ENCODE measurements at places on chromosomes 11 and 22.

DNA sequence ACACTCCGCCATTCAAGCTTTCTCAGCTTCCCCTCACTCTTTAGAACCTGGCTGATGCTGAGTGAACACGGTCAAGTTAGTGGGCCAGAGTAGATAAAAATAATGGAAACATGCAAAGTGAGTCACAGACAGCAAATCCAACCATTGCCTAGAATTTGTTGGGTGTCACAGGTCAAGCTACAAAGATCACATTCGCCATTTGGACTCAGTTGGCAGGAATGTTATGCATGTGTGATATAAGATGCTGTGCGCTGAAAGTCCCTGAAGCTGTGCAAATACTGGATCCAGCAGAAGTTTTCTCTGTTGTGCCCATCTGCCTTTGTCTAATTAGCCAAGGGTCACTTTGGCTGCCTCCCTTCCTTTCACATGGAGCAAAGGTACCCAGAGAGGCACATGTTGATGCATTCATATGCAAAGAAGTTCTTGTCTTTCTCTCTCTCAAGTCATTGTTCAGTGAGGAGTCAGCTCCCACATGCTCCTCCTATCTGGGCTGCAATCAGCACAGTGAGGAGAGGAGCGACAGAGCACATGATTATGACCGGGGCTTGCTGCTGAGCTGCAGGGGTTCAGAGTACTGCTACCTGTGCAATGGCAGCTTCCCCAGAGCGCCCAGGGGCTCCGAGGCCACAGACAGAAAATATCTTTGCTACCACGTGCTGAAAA is 39.7 kb downstream of the FLI1 start:
- DNase-seq = peak; percentile 17

DNA sequence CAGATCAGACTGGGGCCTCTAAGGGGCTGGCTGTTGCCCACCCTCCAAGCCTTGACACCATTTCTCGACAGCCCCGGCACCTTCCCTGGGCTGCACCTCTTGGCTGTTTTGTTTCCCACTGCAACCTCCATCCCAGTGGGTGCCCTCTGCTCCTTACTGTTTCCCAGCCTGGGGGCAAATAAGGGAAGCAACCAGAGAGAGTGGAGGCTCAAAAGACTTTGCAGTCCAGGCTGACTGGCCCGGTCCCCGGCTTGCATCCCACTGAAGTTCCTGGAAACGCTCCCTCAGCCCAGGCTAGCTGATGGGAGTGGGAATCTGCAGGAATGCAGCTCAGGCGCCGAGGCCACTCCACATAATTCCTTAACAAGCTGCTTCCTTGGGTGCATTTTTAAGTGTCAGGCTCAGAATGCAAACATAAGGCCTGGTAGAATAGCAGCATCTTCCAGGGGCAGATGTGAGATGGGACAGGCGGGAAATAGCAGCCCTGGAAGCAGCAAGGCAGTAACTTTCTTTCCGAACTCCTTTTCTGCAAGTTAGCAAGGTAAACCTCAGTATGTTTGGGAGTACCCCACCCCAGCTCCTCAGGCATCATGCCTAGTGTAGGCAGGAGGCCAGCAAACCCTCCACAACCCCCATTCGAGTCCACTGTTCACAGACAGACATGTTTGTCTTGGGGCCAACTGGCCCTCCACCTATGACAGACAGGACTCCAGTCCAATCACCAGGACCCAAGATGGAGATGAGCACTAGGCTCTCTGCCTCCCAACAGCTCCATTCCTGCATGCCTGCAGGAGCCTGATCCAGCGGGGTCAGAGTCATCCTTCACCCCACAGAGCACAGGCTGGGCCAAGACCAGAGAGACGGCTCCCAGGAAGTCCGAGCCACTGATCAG is 39.3 kb downstream of the RPL27A start:
- DNase-seq = peak; percentile 78

DNA sequence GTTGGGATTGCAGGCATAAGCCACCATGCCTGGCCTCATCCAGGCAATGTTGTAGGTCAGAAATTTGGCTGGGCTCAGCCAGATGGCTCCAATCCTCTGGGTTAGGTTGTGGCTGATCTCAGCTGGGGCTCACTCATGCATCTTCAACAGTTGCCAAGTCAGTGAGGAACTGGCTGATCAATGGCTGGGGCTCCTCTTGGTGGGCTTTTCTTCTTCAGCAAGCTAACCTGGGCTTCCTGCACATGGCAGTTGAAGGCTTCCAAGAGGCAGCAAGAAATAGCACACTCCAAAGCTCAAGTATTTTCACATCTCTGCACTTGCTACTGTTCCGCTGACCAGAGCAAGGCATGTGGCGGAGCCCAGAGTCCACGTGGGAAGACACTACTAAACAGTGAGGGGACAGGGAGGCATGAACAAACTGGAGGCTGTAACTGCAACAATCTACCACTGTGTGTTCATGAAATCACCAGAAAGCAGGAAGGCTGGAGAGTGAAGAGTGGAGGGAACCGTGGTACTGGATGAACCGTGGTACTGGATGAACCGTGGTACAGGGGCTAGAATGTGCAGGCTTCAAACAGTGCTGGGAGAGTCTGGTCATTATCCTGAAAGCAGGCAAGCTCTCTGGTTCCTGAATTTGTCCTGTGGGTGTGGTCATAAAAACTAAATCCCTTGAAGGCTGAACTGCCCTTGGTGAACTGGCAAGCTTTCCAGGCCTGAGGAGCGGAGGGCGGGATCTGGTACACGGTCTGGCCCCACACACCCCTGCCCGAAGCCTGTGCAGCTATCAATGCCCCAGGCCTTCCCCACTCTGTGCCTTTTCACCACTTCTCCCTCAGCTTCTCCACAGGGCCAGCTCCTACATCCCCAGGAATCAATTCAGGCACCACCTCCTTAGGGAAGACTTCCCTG is 20.2 kb downstream of the CHST1 start:
- DNase-seq = no peak

DNA sequence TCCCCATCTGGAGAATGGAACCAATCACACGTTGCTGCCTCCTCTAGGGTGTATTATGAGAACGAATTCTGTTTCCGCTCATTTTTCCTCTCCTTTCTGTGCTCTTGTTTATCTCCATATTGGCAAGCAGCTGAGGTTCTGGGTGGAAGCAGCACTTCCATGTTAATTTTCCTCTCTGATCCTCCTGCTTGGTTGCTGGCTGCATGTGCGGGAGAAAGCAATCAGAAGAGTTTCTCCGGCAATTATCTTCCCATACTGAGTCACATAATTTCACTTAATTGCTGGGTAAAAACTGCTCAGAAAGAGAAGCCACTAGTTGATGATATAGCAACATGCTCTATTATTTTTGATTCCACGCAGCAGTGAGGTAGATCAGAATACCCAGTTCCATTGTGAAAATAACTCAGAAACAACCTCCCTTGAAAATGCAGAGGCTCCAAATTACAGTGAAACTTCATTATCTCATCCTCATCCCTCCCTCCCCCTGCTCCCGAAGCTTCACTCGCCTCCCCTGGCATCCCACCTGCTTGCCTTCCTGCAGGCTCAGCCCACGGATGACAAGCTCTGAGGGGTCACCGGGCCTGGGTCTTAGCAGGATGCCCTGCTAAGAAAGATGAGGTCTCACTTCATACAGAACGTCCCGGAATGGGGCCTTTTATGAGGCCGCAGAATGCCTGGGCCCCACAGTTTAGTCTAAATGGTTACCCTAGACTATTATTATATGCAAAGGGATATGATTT is 20.4 kb downstream of the FXYD6 start:
- DNase-seq = no peak

DNA sequence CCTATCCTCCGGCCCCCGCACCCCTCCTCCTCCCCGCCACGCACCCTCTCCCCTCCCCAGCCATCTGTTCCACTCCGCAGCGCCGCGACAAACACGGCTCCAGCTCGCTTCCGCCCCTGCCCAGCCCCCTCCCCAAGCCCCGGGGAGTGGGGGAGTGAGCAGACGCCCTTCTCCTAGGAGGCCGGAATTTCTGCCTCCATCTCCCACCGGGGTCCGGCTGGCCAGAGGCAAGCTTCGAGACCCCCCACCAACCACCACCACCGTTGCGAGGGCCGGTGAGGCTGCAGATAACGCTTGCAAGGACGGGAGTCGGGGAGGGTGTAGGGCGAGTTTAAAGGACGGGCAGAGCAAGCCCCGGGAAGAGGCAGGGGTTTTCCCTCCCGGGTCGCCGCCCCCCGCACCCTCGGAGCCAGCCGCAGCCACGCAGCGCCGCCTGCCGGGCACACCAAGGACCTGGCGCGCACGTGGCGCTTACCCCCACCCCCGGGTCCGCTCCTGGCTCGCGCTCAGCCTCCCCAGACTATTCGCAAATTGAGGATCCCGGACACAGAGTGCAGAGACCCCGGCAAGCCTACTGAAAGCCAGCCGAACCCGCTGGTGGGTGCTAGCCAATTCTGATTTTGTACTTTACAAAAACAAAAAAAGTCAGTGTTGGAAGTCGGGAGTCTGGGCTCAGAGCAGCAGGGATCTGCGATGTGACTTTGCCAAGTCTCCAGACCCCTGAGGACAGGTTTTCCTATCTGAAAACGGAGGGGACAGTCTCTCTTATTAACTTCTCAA is 22.6 kb downstream of the RTN4RL2 start:
- peak; percentile 32 for DNase-seq

DNA sequence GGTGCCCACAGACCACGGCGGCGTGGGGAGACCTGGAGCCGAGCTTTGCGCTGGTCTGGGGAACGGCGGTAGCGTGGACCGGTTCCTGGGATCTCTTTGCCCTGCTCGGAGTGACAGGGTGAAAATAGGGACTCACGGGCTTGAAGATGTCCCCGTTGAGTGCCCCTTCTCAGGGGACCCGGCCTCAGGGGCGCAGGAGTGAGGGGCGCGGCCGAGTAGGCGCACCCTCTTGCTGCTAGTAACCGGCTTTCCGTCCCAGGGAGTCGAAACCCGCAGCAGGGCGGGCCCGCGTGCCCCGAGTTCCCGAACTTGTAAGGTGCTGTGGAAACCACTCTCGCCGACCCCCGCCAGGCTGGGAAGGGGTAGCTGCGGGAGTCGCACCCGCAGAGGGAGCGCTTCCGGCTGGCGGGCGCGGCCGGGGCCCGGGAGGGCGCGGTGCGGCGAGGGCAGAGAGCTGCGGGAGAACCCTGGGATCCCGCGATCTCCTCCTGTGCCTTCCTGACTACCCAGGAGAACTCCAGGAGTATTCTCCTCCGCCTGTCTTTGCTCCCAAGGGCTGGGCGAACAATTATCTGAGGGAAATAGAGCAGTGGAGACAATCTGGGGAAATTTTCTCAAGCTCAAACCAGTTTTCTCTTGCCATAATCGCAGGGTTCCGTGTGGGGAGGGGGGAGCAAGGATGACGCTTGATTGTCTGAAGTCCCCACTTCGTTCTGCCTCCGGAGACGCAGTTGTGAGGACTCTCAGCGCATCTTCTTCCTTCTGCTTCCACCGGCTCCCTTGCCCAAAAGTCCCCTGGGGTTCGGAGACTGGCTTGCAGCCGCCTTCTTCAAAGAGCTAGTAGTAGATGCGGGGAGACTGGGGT is 666 bp downstream of the NELL1 start:
- DNase-seq = no peak

DNA sequence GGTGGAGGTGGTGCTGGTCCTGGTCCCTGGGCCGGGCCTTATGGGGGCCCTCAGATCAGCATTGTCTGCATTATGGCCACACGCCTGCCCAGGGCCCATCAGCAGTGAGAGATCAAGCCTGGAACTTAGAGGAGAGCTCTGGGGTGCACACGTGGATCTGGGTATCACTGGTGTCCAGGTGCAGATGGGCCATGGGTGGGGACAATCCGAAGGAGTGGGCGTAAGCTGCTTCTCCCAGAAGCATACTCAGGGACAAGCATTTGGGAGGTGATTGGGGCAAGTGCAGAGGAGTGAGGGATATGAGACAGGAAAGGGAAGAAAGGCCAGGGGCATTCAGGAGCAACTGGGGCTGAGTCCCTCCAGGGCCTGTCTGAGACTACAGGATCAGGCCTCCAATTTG is 84.3 kb downstream of the CSNK2A3 start:
- no peak for DNase-seq

GRCh38 chr22:27930331-27931060 is 11.4 kb upstream of the PITPNB start:
- peak; percentile 53 for DNase-seq

DNA sequence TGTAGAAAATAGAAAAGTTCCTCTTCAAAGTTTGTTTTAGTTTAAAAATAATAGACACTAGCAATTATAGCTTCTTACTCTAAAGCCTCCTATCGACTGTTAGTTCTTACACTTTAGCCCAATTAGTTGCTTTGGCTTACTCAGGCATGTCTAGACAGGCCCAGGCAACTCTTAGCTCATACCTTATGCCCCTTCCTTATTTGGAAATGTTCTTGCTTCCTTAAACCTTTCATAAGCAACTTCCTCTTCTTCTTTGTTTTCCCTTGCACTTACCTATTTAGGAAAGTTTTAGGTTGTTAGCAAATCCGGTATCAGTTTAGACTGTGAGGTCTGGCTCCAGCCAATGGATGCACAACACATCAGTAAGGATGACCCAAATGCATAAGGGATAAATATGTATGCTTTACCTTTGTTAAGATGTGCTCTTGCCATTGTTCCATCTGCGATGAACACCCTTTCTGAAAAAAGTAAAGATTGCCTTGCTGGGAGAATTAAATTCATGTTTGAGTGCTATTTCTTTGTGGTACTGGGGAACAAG is 1277.5 kb upstream of the CNTN5 start:
- DNase-seq = peak; percentile 30

DNA sequence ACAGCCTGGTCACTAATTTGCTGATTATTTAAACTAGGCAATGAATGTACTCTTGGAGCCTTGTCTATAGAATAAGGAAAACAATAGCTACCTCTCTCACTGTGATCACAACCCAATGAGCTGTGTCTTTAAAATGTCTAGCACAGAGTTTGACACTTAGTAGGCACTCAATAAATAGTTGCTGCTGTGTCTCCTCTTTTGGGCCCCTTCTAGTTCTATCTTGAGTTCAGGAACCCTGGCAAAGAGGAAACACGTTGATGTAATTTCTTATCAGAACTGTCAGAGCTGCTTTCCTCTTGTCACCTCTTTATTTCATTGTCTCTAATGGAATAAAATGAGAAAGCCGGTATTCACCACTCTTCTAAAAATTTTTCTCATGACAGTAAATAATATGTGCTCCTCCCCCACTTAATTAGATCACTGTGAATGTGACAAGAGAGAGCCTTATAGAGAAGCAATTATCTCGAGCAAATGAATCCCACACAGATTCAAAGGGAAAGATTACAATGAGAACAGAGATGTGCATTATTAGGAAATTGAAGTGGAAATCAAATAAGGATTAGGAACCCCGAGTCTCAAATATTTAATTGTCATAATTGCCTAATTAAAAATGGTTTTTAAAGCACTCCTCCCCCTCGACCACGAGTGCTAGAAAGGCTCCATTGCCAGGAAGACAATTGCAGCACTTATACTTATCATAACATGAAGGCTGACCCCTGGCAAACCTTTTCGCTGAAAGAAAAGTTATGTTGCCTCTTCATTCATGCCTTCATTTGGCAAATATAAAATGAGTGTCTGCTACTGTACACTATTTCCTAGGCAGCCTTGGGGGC is 175.0 kb upstream of the BDNF start:
- DNase-seq = no peak

- no peak for DNase-seq
Measured at GRCh38 chr11:20611892-20612291, 12.5 kb downstream of the SLC6A5 start.

- DNase-seq = no peak
Measured at GRCh38 chr11:124233376-124233775, 7.5 kb upstream of the OR8G1 start.

All from fibroblast of skin of right quadriceps (primary cell).